Right ventricle myocardium superior (tissue), 1 donor: ENCODE measurements at places on chromosomes 5 and 9. TPM values are rescaled to one million over a fixed set of nuclear protein-coding genes. Genes with fewer than 3 reads are reported as not detected.

The SPINK7 gene
- total RNA-seq = not detected

The PCDHGB5 gene
- total RNA-seq = 7.2 TPM

The N4BP3 gene
- 2.7 TPM for total RNA-seq

The ARSK gene
- total RNA-seq = 4.1 TPM

The PKD2L2 gene
- total RNA-seq = 0.48 TPM

The SPINK6 gene
- total RNA-seq = not detected

DNA sequence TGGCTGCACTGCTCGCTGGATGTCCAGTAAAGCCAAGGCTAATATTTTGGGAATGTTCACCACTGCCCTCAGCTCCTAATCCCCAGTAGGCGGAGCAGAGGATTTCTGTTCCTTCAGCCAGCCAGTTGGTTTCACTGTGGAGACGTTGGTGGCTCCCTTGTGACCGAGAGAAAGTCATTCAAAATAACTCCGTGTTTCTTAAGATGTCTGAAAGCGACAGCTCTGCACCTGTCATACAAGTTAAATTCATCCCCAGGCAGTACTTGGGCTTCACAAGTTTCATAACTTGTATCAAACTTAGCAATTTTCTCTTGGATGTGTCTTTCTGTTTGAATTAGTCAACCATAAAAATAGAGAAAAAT, 382 bp upstream of the CDKN2B start:
- DNase-seq = no peak

DNA sequence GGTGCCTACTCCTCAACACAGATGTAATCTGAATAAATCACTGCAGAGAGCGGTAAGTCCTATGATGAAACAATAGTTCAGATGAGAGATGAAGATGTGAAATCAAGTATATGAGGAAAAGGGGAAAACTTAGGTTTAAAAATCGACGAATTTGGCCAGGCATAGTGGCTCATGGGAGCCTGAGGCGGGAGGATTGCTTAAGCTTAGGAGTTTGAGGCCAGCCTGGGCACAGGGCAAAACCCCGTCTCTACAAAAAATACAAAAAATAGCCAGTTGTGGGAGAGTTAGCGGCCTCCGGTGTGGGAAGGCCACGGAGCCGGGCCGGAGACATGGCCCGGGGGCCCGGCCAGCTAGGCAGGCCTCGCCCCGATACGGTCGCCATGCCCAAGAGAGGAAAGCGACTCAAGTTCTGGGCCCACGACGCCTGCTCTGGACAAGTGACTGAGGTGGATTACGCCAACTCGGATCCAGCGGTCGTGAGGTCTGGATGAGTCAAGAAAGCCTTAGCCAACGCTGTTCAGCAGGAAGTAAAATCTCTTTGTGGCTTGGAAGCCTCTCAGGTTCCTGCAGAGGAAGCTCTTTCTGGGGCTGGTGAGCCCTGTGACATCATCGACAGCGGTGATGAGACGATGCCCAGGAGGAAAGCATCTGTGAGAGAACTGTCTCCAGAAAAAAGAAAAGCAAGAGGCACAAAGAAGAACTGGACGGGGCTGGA, 62.8 kb upstream of the SUB1 start:
- DNase-seq = peak; percentile 52

- DNase-seq = no peak
These were observed 53.6 kb upstream of the CDH18 start for GRCh38 chr5:20041326-20042274.

- no peak for DNase-seq
These were observed 40.2 kb downstream of the RGS3 start for GRCh38 chr9:113503613-113504211.

DNA sequence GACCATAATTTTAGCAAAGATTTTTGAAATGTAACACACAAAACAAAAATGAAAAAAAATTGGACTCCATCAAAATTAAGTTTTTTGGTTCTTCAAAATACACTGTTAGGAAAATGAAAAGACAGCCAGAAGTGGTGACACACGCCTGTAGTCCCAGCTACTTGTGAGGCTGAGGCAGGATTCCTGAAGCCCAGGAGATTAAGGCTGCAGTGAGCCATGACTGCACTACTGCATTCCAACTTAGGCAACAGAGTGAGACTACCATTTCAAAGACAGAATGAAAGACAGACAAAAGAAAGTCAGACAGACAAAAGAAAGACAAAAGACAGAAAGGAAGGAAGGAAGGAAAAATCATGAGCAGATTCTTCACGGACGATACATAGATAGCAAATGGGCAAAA, 7.5 kb downstream of the DIAPH1 start:
- no peak for DNase-seq

DNA sequence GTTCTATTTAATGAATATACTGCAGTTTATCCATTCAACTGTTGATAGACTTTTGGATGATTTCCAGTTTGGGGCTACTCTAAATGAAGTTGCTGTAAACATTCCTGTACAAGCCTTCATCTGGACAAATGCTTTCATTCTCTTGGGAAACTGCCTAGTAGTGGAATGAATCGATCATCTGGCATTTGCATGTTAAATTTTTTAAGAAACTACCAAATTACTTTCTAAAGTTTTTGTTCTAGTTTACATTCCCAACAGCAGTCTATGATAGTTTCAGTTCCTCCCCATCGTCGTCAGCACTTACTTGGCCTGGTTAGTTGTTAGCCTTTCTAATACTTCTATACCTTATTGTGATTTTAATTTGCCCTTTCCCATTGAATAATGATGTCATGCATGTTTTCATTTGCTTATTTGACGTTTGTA, 306.3 kb downstream of the FER start:
- DNase-seq = no peak

DNA sequence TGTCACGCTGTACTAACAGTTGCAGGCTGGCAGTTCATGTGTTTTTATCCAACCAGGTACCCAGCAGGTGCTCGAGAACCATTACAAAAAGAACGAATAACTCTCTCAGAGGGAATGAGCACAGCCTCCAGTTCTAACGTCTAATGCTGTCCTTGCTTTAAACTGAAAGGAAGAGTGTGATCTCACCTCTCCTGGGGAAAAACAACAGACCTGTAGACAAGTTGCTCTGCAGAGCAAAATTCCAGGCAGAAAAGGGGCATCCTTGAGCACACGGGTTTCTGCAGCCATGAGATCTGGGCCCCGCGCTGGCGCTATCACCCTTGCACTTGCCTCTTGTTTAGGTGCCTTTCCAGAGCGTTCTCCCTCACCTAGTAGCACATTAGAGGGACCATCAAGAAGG, 92.5 kb upstream of the DNAH5 start:
- DNase-seq = no peak
